ENCODE measurements at places on chromosomes 6 and 20. TPM values are rescaled to one million over a fixed set of nuclear protein-coding genes. Genes with fewer than 3 reads are reported as not detected.
A peak's percentile ranks its signal among the peaks of the same experiment; 100 is the strongest.

GRCh38 chr6:43993881-43994523 is 133.2 kb downstream of the MRPL14 start:
- peak; percentile 6 for ATAC-seq

- no peak for ATAC-seq
Measured at GRCh38 chr6:23797041-23797440, 329.0 kb upstream of the NRSN1 start.

DNA sequence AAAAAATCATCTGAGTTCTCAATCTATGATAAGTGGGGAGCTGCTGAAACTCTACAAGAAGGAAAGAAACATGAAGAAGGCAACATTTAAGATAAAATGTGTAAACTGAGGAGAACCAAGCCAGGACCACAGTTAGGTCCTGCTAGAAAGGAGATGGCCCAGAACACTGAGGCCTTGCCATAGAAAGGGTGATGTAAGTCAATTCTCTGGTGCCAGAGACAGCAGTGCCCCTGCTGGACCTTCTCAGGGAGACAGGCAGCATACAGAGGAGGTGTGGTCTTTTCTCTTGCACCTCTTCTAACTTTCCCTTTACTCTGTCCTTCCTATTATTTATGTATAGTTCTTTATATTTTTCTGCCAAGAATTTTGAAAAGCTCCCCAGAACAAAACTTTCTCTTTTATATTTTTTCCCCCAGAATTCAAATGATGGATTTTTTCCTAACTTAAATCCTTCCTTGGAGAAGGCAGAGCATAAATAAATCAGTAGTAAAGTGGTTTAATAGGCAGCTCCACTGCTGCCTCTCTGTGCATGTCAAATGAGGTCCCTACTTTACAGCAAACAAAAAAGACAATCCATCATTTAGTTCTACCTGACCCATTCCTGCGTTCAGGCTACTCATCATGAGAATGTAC is 9.0 kb downstream of the UQCC2 start:
- ATAC-seq: peak; percentile 59

- ATAC-seq: no peak
Measured at GRCh38 chr20:6916938-6917337, 149.5 kb downstream of the BMP2 start.

DNA sequence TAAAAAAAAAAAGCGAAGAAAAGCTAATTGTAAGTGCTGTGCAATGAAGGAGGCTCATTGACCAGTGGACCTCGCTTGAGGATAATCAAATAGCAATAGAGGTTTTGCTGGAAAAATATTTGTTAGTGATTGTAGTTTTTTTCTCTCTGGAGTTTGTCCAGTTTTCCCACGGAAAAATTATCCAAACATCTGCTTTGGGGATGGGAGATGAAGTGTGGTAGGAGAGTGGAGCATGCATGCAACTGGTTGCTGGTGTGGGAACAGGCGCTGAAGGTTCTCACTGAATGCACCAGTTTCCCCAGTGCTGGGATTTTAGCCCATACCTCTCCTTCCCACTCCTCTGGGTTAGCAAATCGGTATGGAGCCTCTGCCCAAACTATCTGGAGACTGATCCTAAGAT is 281.7 kb upstream of the TAB2 start:
- ATAC-seq: no peak

DNA sequence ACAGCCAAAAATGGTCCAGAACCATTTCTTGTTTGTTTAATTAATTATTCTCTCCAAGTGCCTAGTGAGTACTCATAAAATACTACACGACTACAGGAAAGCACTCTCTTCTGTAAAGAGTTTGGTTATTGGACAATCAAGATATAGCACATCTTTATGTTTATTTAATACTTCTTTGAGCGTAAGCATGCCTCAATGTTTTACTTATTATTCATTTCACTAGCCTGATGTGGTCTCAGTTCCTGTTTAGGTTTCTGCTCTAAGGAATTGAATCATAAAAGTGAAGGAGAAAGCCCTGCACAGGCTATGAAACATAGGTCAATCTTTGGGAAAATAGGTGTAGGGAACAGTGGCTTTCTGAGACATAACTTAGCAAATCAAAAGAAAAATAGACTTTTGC is 45.9 kb upstream of the AIG1 start:
- ATAC-seq: peak; percentile 71

- ATAC-seq: no peak
Measured at GRCh38 chr20:36313926-36314325, 7.8 kb downstream of the DLGAP4 start.

DNA sequence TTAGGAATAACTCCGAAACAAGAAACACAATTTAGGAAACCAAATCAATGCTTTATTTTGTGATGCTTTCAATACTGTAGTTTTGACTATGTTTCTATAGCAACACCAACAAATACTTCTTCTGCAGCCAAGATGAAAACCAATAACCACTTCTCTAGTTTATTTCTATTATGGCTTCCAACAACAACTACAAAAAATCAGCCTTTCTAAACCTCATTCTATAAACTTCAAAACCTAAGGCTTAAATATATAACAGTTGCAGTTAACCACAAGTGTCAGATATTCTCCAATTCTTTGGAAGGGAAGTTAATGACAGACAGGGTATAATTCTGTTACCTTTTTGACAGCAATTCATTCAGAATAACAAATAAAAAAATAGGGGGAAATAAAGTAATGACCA is 80.9 kb downstream of the EPB41L2 start:
- no peak for ATAC-seq

PXMP4 gene
- total RNA-seq: 8.0 TPM

DUSP15 gene
- total RNA-seq: not detected

Measured in activated T-helper 17 cell treated with anti-CD3 and anti-CD28 coated beads, Interleukin-2, amount 50 U/mL, for 72 hours (primary cell).